ENCODE measurements at places on chromosomes 4 and X.

DNA sequence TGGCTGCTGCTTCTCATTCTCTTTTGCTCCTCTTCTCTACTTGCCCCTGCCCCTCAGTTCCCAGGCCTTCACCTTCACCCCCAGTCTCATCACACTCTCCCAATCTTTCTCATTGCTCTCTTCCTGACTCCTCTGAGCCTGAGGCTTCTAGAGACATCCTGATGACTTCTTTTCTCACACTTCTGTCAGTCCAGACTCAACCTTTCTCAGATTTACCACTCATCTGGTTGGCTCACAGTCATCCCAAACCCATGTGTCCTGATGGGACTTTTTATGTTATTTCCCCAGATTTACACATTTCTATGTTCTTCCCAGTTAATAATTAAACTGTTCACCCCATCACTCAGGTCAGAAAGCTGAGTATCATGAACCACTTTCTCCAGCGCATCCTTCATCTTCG is 68.0 kb downstream of the TMA16 start:
- DNase-seq, result no peak

- no peak for DNase-seq
Measured at GRCh38 chr4:140854168-140854567, 98.0 kb upstream of the TBC1D9 start.

DNA sequence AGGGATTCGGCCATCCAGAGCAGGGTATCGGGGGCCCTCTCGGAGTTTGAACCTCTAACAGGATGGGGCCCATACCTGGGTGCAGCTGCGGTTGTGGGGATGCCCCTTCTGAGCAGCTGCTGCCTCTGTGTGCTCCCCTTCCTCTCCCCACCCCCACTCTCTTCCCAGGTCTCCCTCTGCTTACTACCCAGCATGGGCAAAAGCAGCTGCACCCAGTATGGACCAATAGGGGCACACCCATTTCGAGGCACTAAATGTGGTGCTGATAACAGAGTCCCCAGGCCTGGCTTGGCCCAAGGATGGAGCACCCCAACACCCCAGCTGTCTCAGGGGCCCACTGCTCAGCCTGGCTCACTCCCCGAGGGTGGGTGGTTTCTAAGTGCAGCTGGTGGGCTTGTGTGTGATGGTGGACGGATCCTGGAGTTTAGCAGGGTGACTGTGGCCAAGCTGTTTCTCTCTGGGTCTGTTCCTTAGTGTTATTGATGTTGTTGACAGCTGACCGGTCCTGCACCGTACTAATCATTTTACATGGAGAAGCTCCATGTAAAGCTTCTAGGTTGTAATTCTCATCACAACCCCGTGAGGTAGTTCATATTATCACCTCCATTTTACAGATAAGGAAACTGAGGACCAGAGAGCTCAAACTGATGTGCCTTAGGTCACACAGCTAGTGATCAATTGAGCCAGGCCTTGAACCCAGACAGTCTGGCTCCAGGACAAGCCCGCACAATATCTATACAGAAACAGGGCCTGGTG is 13.1 kb upstream of the KIAA0232 start:
- no peak for DNase-seq

- DNase-seq, result no peak
Measured at GRCh38 chrX:153924149-153924861, 1.8 kb downstream of the ARHGAP4 start.

GRCh38 chr4:54726907-54727306 is 69.2 kb downstream of the KIT start:
- no peak for DNase-seq

- DNase-seq, result peak; percentile 80
Measured at GRCh38 chr4:158255727-158256324, 45.5 kb downstream of the TMEM144 start.

DNA sequence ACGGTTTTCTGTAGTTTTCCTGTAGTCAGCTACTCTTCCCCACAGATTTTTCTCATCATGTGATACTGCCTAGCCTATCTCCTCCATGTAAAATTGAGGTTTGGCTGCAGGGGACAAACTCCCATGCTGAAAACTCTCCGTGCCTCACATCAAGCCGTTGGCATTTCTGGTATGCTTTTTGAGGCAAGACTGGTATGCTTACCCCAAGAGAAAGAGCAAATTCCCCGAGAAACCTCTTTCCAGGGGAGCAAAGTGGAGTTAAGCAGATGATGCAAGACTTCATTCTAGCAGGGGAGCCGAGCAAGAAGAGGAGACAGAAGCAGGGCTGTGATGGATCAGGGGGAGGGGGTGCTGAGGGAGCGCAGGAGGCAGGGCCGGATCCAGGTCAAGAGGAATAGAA is 4.8 kb downstream of the SOWAHD start:
- DNase-seq, result no peak

GRCh38 chr4:102585329-102585728 is 84.2 kb downstream of the NFKB1 start:
- DNase-seq, result no peak

DNA sequence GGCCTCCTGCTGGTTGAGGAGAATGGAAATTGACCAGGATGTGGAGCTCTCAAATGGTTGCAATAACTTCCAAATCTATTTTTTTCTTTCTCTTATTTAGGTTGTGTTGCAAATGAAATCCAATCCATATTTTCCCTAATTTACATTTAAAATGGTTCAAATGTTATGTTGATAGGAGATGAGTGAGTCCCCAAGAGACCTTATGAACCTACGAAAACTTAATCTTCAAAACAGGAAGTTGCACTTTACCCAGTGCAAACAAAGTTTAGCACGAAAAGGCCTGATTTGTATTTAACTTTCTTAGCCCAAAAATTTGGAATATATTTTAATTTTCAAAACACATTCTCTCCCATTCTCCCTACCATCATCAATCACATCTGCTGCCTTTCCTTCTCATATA is 59.3 kb upstream of the NDP start:
- DNase-seq, result no peak

DNA sequence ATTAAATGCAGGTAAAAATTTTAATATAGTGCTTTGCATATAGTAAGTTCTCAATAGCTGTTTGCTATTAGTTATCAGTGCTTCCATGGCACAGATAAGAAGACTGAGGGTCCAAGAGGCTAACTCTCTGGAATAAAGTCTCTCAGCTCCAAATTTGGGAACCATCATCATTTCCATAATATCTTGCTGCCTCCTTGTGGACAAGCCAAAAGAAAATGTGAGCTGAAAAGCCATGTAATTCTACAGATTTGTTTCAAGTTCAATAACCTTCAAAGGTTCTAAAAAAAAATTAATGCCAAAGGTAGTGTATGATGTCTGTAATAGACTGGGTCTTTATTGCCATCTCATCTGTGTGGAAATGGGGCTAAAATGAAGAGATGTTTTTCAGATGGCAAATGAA is 136.9 kb upstream of the VCX start:
- no peak for DNase-seq

DNA sequence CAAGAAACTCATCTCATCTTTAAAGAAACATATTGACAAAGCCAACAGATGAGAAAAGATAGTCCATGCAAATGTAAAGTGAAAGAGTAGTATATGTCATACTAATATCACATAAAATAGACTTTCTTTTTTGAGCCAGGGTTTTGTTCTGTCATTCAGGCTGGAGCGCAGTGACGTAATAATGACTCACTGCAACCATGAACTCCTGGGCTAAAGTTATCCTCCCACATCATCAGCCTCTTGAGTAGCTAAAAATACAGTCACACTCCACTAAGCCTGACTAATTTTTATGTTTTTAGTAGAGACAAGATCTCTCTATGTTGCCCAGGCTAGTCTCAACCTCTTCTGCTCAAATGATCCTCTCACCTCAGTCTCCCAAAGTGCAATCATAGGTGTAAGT is 51.8 kb upstream of the TRAM1L1 start:
- no peak for DNase-seq

DNA sequence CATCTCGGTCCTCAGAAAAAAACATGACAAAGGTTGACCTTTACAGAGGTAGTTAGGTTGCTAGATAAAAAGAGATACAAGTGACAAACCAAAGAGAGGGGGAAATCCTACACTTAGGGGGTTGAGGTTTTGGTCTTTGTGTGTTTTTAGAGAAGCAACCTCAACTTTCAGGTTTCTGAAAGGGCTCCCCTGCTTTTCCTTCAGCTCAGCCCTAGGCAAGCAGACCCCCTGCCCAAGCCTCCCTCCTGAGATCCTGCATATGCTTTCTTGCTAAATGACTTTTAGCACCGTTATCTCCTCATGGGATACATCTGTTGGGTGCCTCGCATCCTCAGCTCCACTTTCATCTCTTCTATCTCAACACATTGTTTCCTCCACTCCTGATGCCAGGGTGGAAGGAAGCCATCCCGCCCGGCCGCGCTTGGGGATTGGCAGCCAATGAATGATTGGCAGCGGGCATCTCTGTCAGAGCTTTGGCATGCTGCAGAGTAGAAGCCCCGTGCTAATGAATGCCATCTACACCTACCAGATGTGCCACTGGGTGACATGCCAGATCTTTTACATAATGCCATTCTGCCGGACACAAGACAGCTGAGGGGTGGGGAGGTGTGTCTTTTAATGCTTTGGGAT is 15.0 kb upstream of the PRDM8 start:
- DNase-seq, result peak; percentile 64

- DNase-seq, result no peak
Measured at GRCh38 chr4:73539386-73539785, 57.8 kb downstream of the AFM start.

DNA sequence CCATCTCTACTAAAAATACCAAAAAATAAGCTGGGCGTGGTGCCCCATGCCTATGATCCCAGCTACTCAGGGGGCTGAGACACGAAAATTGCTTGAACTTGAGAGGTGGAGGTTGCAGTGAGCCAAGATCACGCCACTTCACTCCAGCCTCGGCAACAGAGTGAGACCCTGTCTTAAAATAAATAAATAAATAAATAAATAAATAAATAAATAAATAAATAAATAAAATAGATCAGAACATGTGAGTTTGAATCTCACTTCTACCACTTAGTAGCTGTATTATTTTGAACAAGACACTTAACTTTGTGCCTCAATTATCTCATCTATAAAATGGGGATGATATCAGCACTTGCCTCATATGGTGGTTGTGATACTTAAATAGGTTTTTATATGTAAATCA is 90.2 kb downstream of the C4orf51 start:
- no peak for DNase-seq

- no peak for DNase-seq
Measured at GRCh38 chr4:141432000-141432712, 204.2 kb upstream of the IL15 start.

GRCh38 chr4:19786616-19787015 is 465.1 kb upstream of the SLIT2 start:
- no peak for DNase-seq

GRCh38 chr4:86497980-86498862 is 95.9 kb upstream of the PTPN13 start:
- DNase-seq, result peak; percentile 80

DNA sequence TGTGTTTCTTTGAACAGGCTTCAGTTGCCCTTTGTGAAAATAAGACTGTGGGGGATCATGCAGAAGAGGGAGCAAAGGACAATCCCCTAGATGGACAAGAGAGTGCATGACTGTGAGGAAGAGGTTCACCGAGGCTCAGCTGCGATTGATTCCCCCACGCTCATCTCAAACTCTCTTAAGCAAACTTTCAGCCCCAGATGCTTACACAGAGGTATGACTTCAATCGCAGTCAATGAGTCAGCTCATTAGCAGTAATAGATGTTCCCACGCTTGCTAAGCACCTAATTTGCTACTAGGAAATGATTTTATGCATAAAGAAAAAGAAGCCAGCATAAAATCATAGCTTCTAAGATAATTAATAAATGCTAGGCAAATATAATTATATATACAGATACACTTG is 2256.1 kb upstream of the AGA start:
- DNase-seq, result no peak

DNA sequence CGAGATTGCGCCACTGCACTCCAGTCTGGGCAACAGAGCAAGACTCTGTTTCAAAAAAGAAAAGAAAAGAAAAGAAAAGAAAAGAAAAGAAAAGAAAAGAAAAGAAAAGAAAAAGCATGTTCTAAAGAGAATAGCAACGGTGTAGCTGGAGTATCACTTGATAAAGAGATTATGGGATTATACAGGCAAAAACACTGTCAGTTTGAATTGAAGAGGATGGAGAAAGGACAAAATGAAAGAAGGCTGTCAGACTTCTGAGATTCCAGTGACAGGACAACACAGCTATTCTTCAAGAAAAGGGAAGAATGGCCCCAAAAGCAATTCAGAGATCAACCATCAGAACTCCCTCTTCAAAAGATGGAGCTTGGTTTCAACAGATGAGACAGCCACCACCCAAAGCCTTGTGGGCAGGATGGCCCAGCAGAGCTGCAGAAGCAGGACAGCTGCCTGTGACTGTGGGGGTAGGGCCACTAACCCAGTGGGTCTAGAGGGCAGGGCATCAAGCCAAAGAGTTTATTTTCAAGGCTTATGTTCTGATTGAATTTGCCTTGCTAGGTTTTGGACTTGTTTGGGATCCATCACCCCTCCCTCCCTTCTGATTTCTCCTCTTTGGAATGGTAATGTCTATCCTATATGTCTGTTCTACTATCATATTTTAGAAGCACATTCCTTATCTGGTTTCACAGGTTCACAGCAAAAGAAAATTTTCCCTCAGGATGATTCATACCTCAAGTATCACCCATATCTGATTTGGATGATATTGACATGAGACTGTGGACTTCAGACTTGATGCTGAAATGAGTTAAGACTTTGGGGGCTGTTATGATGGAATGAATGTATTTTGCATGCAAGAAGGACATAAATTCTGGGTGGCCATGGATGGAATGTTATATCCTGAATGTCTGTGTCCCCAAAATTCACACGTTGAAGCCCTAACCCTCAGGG is 17.5 kb downstream of the RFC1 start:
- DNase-seq, result no peak

DNA sequence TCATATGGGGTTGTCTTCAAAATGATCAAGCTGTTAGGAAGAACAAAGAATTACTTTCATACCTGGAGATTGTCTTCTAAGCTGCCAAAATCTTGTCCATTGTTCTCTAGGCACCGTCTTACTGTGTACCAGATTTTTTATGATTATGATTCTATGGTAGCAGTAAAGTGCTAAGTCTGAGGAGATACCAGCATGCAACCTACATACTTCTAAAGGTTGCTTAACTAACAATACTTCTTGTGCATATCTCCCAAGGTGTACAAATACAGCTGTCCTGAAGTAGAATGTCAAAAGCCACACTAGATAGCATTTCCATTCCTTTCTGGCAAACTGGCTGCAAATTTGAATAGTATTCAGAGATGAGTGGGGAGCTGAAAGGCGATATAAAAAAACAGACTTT is 62.6 kb upstream of the FBXW7 start:
- DNase-seq, result no peak

DNA sequence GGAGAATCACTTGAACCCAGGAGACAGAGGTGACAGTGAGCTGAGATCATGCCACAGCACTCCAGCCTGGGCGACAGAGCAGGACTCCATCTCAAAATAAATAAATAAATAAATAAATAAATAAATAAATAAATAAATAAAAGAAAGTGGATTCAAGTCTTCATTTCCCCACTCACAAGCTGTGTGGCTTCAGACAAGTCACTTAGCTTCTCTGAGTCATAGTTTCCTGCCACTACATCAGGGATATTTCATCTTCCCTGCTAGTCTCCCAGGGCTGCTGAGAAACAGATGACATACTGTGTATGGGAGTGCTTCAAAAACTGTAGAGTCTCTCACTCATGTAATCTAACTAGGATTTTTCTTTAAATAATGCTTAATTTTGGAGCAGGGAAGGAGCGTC is 37.2 kb downstream of the TBC1D9 start:
- no peak for DNase-seq

GRCh38 chr4:38334791-38335190 is 329.2 kb upstream of the KLF3 start:
- DNase-seq, result no peak

GRCh38 chr4:11408233-11408967 is 20.3 kb downstream of the HS3ST1 start:
- no peak for DNase-seq

All from globus pallidus (tissue), 1 donor.